ENCODE measurements at places on chromosomes 5 and 9. TPM values are rescaled to one million over a fixed set of nuclear protein-coding genes. Genes with fewer than 3 reads are reported as not detected.

ABCA1 gene
- 4.9 TPM for total RNA-seq

GRCh38 chr9:76733096-76733495 is 31.1 kb upstream of the PCA3 start:
- H3K27me3 ChIP-seq = no peaks in the 10 kb centered on the region
- no peaks in the 10 kb centered on the region for H3K4me1 ChIP-seq
- no peak for DNase-seq
- H3K4me3 ChIP-seq = no peak overlapping the region

- no peak overlapping the region for H3K27ac ChIP-seq
- no peaks in the 10 kb centered on the region for H3K4me1 ChIP-seq
- no peaks in the 10 kb centered on the region for H3K27me3 ChIP-seq
- H3K4me3 ChIP-seq = no peak overlapping the region
Observed at GRCh38 chr5:164302533-164303235, 797.3 kb downstream of the MAT2B start.

GRCh38 chr5:78483809-78484521 is 123.5 kb downstream of the SCAMP1 start:
- H3K27ac ChIP-seq = no peak overlapping the region
- no peaks in the 10 kb centered on the region for H3K36me3 ChIP-seq
- DNase-seq = no peak
- no peaks in the 10 kb centered on the region for H3K27me3 ChIP-seq
- H3K4me3 ChIP-seq = no peak overlapping the region

DNA sequence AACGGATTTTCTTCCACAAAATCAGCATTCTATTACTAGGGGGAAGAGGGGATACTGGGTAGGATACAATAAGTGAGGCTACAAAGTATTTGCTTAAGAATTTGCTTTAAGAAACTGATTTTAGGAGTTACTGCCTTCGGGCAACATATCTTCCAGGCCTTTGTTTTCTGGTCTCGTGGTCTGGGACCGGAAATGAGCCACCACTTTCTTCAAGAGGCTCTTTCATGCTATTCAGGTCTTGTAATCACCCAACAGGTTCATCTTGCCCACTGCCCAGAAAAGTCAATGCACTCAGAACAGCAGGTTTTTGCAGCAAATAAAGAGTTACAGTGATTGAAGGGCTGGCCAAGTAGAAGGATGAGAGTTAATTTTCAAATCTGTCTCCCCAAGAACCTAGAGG is 6.6 kb upstream of the AOPEP start:
- no peak overlapping the region for H3K4me3 ChIP-seq
- H3K27me3 ChIP-seq = no peaks in the 10 kb centered on the region
- no peaks in the 10 kb centered on the region for H3K4me1 ChIP-seq
- no peak overlapping the region for H3K27ac ChIP-seq

Data from gastrocnemius medialis (tissue), 4 donors.